ENCODE measurements at places on chromosomes 7 and 10.

DNA sequence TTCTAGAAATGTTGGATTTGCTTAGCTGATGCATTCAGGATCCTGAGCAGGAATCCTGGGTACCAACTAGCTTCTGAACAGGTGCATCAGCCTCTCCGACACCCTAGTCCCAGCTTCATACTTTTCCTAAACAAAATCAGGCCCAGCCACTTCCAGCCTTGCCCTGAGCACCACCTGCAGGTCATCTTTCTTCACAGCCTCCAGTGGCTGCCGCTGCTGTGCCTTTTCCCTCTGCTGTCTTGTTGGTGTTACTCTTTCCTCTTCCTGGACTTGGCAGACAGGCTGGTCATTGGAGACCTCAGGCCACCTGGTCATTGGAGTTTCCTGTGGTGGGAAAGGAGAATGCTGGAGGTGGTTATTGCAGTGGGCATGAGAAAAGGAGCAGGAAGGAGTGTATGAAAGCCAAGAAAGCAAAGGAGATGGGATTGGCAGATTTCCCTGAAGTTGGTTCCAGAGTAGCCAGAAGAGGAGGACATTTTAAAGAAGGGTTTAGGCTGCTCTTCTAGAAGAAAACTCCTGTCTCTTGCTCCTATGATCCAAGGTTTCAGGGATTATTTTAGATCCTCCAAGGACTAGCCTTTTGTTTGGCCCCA is 48.2 kb upstream of the NFKB2 start:
- DNase-seq, result no peak

- no peak for DNase-seq
These were observed 24.9 kb upstream of the TNRC18 start for GRCh38 chr7:5448378-5449037.

DNA sequence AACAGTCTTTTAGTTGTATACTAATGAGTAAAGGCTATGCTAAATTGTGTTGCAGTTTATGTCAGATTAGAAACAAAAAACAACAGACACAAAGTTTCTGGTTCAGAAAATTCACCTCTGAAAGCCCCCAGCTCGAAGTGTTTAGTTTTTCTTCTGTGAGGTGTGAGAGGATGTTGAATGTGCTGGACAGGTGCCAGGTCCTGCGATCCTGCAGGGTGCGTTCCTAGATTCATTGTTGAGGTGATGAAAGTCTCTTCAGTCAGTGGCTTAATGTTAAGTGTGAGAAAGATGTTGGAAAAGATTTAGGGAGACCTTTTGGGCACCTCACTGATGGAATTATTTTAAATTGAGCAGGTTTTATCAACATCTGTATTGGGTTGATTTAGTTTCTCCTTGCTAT is 287.3 kb downstream of the SDK1 start:
- no peak for DNase-seq

GRCh38 chr7:149868623-149869290 is 5.0 kb upstream of the ATP6V0E2 start:
- DNase-seq, result no peak

GRCh38 chr7:140722254-140722653 is 25.7 kb downstream of the NDUFB2 start:
- no peak for DNase-seq

GRCh38 chr10:21727452-21728168 is 193.6 kb downstream of the MLLT10 start:
- DNase-seq, result no peak

GRCh38 chr7:20834656-20835055 is 48.0 kb upstream of the SP8 start:
- DNase-seq, result no peak

DNA sequence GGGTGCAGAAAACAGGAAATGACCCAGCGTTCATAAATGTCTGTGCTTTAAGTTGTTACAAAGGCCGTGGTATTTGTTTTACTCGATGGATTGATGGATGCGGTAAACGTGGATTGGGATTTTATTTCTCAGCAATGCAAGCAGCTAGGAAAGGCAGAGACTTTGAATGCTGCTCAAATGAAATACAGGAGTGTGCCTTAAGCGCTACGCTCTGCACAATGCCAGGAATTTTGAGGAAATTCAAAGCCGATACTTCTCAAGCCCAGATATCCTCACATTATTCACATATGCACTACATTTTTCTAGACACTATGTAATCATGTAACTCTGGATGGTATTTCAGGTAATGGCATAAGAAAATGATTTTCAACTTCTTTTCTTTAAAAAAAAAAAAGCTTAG is 514.3 kb upstream of the ADARB2 start:
- DNase-seq, result no peak

- no peak for DNase-seq
These were observed 27.0 kb downstream of the TASOR2 start for GRCh38 chr10:5711642-5712041.

GRCh38 chr10:129386415-129387257 is 80.4 kb upstream of the MGMT start:
- no peak for DNase-seq

GRCh38 chr10:49488056-49488717 is 50.7 kb downstream of the ERCC6 start:
- no peak for DNase-seq

DNA sequence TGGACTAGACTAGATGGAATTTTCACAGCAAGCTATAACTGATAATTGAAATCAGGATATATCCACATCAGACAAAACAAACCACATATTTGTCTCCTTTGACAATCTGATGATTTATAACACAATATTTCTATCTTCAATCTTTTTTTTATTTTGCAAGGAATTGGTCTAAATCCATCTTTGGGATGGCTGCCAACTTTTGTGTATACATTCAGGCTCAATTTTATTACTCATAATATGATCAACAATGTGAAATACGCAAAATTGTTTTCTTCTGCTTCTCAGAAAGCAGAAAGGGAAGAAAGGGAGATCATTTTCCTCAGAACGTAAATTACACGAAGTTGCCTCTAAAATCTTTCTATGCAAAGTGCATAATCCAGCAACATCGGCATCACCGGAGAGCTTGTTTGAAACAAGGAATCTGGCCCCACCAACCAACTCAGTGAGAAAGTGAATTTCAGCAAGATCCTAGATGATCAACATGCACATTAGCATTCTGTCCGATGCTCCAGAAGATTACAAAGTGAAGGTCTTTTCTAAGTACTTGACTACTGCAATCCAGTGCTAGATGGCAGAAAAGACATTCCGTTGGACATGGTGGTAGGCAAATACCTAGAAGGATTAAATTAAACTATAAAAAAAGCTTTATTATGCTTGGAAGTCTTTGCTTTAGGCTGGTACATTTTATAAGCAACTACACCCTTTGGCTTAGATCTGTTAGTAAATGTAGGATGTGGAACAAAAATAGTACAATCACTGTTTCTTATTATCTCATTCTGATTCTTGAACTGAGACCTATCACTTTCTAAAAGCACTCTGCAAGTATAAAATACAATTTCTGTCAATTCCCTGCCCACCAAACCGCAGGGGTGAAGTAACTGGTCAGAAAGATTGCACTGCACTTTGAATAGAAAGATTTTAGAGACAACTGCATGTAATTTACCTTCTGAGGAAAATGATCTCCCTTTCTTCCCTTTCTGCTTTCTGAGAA is 126.4 kb upstream of the RSU1 start:
- no peak for DNase-seq

DNA sequence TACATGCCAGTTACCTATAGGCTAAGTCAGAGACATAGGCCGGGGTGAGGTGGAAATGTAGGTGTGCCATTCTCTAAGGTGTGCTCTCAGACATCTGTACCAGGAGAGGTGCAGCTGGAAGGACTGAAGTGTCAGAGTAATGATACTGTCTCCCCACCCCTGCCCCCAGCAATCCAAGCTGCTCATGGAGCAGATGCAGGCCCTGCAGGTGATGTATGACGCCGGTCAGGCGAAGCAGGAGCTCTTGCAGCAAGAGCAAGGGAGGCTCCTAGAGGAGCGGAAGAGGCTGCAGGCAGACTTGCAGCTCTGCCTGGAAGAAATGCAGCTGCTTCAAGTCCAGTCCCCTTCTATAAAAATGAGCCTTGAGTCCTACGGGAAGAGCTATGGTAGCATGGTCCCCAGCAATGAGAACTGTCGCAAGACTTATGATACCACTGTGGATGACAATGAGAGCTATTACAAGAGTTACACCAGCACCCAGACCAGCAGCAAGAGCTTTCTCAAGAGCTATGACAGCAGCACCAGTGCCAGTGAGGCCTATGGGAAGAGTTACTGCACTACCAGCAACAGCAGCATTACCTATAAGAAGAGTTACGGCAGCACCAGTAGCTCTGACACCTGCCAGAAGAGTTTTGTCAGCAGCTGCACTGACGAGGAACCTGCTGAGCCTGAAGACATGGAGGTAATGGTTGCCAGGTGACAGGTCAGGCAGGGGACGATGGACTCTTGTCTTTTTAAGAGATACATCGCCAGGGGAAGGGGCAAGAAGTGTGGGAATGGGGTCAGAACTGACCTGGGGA is 18.4 kb upstream of the FLNC start:
- no peak for DNase-seq

GRCh38 chr10:119233123-119233820 is 25.9 kb downstream of the GRK5 start:
- no peak for DNase-seq

DNA sequence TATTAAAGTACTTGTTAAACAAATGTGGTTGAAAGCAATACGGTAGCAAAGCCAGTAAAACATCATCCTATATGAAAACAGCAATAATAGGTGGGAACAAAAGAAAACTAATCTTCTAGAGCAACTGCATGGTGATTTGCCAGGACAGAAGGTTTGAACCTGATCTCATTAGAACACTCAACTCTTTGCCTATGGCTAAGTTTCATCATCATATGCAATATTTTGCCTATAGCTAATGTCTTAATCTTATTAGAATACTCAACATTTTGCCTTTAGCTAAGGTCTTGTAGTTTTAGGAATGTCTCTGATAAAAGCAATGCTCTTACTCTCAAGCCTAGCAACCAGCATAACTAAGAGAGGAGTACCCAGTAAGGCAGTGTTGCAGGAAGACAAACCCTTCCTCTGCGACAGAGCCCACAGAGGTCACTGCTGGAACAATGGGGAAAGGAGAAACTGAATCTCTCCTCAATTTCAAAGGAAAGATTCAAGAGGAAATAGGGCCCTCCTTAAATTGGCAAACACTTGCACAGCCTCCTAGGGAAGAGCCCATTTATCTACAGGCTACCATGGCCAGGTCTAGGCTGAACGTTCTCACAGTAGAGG is 38.3 kb downstream of the CADPS2 start:
- no peak for DNase-seq

DNA sequence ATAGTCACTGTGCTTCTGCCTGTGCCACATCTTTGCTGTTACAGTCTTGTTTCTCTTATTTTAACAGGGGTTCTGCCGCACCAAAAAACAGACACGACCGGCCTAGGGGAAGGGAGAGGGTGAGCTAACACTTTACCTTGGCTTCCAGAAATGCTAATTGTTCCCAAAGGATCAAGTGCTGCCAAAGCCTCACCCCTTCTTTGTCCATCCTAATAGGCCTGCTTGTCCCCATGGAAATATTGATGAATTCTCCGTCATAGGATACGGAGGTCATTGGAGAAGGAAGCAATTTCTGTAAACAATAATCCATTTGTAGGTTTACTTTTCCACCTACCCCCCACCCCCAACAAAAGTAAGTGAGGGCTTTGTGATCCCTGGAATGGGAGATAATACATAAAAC is 567.3 kb downstream of the KCNMA1 start:
- no peak for DNase-seq

GRCh38 chr7:107573537-107573936 is 6.5 kb upstream of the BCAP29 start:
- DNase-seq, result no peak

- no peak for DNase-seq
These were observed 7.8 kb upstream of the UBE2D1 start for GRCh38 chr10:58326967-58327381.

- peak; percentile 63 for DNase-seq
These were observed 70.8 kb downstream of the FRMD4A start for GRCh38 chr10:14259696-14260566.

- DNase-seq, result no peak
These were observed 61.2 kb upstream of the YAE1 start for GRCh38 chr7:39504963-39505362.

DNA sequence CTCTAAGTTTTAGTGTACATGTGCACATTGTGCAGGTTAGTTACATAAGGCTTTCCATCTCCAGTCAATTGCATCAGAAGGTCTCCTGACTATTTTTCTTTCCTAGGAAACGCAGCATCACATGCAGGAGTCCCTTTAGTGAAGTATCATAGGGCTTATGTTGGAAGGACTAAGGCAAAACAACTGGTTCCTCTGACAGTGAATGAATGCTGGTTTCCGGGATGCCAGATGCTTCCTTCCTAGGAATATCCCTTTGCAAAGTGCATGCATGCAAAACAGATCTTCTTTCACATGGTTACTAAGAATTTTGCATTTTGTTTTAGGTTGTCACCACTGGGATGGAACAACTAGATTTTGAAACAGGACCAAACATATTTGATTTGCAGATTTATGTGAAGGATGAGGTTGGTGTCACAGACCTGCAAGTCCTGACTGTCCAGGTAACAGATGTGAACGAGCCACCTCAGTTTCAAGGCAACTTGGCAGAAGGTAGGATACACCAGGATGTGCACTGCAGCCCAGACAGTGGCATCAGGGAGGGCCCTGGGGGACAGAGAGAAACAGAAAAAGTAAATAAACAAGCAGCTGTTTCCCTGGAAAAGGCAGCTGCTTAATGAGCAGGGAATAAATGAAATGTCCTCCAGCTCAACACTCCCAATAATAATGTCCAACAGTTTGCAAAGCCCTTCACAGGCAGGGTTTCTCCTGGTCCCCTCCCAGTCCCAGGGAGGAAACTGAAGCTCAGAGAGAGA is 17.8 kb downstream of the CDHR3 start:
- DNase-seq, result no peak

DNA sequence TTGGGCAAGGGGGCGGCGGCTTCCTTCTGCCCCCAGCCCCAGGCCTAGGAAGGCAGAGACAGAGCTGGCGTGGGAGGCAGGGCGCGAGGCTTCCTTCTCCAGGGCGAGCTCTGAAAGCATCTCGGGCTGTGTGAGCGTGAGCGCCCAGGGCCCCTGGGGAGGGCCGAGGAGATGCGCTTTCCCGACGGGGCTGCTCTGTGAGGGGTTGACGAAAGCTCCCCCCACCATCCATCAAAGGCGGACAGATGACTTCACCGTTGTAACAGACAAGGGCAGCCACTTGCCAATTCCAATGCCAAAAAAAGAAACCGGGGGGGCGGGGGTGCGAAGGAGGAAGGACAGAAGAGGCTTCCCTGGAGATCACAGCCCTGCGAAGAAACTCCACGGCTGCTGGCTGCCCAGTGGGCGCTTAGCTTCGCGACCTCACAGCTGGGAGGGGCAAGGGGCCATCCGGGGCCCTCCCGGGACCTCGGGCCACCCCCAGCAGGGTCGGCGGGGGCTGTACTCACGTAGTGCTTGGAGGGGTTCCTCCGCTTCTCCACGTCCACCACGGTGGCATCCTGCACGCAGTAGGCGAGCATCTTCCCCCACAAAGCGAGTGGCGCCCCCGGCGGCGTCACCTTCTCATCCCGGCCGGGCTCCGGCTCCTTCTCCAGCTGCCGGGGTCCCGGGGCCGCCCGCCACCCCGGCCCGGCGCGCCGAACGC is 537 bp downstream of the SH3PXD2A start:
- peak; percentile 58 for DNase-seq

- DNase-seq, result no peak
These were observed 37.3 kb downstream of the BMPR1A start for GRCh38 chr10:86793696-86794095.

Data from skeletal muscle cell (primary cell).